Activated CD4-positive, alpha-beta T cell treated with anti-CD3 and anti-CD28 coated beads for 1 hour (primary cell): ENCODE measurements at places on chromosomes 4 and X.
A peak's percentile ranks its signal among the peaks of the same experiment; 100 is the strongest.

GRCh38 chrX:55111578-55112254, 22.9 kb downstream of the PAGE2 start:
- DNase-seq = no peak

GRCh38 chr4:67152976-67153375, 392.3 kb downstream of the CENPC start:
- DNase-seq = no peak

GRCh38 chr4:48369771-48370170, 28.4 kb downstream of the SLAIN2 start:
- no peak for DNase-seq

GRCh38 chrX:8374041-8374825, 90.4 kb upstream of the VCX3B start:
- no peak for DNase-seq

- no peak for DNase-seq
These were observed at the start of gene IL1RAPL1 for GRCh38 chrX:28586981-28587551. Gene IL1RAPL1 (plus strand): TSS chrX:28587446.

GRCh38 chrX:147333821-147334220, 519.3 kb upstream of the CXorf51A start:
- DNase-seq = no peak

- no peak for DNase-seq
These were observed 106.8 kb downstream of the UCHL1 start for GRCh38 chr4:41363384-41363981.

- no peak for DNase-seq
These were observed 160.5 kb upstream of the AGTR2 start for GRCh38 chrX:116009861-116010710.

- no peak for DNase-seq
These were observed 91.7 kb downstream of the SLC10A6 start for GRCh38 chr4:86757468-86757867.

- no peak for DNase-seq
These were observed 86.7 kb upstream of the PAK3 start for GRCh38 chrX:111009256-111009655.

DNA sequence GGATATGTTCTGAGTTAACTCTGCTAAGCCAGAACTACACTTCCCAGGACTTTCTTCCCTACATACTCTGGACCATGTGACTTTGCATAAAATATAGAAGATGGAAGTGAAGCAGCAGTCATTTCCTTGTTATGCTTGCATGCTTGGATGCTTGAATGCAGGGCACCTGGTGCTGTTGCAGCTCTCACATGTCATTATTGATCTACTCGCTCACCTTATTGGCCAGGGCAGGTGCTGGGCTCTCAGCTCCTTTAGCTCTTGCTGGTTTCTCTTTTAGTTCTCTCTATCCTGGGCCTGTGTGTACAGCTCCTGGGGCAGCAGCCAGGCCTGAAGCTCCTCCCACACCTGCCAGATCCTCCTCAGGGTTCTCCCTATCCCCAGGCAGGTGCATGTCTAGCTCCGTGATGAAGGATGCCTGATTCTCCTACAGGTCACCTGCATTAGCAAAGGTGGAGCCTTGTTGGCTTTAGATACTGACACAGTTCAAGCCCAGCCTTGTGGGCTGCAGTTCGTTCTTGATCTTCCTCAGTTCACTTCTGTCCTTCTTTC, 53.3 kb downstream of the MED28 start:
- no peak for DNase-seq

GRCh38 chrX:76029385-76029784, 143.5 kb upstream of the PBDC1 start:
- no peak for DNase-seq

DNA sequence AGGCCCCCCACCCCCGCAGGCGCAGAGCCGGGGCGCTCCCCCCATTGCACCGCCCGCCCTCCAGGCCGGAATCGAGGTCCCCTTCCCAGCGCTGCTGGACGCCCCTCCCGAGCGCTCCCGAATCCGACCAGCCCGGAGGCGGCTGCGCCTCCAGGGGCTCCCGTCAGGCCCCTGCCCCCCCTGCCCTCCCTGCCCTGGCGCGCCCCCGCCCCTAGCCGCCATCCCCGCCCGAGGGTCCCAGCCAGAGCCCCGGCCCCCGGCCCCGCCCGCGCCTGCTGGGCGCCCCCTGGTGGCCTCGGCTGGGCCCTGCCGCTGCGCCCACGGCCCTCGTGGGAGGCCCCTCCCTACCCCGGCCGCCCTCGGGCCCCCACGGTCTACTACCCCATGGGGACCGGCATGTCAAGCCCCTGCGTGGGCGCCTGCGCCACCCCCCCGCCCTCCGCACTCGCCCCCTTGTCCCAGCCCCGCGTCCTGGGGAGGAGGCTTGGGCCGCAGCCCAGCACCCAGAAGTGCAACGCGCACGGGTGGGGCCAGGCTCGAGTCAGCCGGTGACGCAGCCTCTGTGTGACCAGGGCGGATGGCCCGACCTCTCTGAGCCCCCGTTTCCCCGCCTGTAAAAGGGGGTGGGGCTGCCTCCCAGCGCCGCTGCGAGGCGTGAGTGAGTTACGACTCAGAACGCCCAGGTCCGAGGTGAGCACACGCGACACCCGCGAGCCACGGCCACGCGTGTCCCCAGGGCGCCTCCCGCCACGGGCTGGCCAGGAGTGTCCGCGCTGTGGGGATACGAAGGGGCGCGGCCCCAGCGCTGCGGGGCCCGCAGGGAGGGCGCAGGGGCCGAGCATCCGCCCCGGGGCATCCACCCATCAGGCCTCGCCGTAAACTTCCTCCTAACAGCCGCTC, 104.9 kb downstream of the FAM53A start:
- peak; percentile 55 for DNase-seq

DNA sequence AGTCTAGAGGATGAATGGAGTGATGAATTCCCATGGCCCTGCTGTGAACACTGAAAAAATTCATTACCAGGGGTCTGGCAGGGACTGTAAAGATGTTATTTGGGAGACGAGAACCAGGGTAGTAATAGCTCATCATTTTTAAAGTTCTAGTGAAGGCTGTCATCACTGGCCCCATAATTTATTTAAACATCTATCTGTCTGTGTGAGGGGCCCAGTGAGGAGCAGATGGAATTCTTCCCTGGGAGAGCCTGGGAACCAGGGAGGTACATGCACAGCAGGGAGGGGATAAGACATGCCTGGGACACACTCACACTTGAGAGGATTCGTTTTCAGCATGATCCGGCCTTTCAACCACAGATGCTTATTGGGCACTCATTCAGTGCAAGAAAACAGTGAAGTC, 162.0 kb downstream of the PDGFRA start:
- DNase-seq = no peak

GRCh38 chr4:87392183-87392582, 1.2 kb upstream of the HSD17B11 start:
- DNase-seq = no peak

GRCh38 chr4:134018846-134019245, 182.7 kb downstream of the PABPC4L start:
- no peak for DNase-seq

- no peak for DNase-seq
These were observed 671.1 kb downstream of the FAT4 start for GRCh38 chr4:125985856-125986255.

GRCh38 chrX:119150163-119151050, 22.8 kb upstream of the KIAA1210 start:
- no peak for DNase-seq

DNA sequence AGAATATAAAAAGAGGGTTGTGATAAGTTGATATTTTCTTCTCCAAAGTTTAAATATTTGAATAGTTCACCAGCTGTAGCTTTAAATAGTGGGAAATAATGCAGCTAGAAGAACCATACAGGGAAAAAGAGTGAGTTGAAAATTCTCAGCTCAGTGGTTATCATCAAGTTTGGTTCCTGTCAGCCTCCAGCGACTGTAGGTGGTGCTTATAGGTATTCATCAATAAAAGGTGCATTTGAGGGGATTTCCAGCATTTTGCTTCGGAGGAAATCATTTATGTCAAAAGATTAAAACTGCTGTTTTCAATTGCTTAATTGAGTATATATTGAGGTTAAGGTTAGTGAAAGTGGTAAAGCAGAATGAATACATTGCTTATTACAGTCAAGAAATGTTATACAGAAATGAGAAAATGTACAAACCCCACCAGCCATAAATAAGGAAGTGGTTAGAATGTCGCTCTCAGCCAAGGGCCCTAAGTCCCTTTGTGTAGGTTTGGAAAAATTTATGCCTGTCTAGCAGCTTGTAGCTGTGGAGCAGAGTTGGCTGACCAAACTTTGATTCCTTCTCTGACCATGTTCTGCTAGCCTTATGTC, 532.9 kb upstream of the FTHL17 start:
- DNase-seq = no peak

DNA sequence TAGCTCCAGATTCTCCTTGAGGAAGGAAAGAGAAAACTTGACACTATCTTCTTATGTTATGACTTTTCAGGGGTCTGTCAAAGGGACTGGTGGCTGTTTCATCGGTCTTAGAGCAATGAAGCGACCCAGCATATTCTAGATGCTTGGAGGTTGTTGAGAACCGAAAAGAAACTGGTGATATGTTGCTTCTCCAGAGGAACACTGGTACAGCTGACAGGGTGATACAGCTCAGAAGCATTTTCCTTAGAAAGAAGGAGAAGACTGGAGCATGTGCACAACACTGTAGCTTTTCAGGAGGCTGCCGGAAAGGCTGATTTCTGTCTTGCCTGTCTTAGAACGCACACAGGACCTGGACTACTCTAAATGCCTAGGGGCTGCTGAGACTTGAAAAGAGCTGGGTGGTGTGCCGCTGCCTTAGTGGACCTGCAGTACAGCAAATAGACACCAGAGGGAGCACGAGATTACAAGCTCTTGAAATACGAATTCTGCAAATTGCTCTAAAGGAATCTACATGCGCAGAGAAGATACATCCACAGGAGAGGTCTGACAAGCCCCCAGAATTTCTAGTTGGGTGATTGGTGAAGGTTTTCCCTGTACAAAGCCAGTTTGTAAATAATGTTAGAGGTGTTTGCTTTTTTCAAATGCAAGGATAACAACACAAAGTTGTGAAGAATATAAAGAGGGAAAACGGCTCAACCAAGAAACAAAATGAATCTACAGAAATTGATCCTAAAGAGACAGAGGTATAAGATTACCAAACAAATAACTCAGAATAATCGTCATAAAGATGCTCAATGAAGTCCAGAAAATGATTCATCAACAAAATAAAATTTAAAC, 223.1 kb upstream of the DMD start:
- DNase-seq = no peak
